ENCODE measurements at places on chromosomes 6 and 20. TPM values are rescaled to one million over a fixed set of nuclear protein-coding genes. Genes with fewer than 3 reads are reported as not detected.

The ZC3H12D gene
- not detected for total RNA-seq

GRCh38 chr20:58808271-58809046, 42.2 kb downstream of the GNAS-AS1 start:
- DNase-seq: no peak

The GTF3C6 gene
- 40.8 TPM for total RNA-seq

DNA sequence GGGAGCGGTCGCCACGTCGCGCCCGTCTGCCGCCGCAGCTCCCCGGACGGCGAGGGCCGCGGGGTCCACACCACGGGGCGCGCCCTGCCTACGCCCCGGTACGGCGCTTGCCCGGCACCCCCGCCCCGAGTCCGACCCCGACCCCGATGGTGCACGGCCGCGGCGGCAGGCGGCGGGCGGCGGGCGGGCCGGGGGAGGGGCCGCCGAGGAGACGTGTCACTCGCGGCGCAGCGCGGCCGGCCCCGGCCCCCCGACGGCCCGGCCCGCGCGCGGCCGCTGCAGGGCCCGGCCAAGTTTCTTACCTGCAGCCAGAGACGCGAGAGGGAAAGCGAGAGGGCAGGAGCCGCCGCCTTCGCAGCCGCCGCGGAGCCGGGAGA, 328 bp downstream of the RRBP1 start:
- no peak for DNase-seq

GRCh38 chr6:102793752-102794151, 1400.2 kb downstream of the GRIK2 start:
- no peak for DNase-seq

GRCh38 chr20:51195419-51195901, 172.6 kb upstream of the KCNG1 start:
- DNase-seq: no peak

The LST1 gene
- not detected for total RNA-seq

DNA sequence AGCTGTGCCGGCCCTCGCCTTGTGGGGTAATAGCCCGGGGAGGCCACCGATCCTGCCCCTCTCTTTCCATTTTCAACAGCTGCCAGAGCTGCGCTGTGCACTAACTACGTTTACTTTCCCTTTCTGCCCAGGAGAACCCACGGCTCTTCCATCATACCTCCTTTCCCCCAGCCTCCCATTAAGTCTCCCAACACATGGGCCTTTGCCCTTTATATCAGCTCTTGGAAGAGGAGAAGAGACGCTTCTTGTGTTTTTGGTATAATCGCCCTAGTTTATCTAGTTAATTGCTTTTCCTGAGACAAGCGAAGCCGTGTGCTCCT, 637 bp downstream of the UBR2 start:
- DNase-seq: no peak

DNA sequence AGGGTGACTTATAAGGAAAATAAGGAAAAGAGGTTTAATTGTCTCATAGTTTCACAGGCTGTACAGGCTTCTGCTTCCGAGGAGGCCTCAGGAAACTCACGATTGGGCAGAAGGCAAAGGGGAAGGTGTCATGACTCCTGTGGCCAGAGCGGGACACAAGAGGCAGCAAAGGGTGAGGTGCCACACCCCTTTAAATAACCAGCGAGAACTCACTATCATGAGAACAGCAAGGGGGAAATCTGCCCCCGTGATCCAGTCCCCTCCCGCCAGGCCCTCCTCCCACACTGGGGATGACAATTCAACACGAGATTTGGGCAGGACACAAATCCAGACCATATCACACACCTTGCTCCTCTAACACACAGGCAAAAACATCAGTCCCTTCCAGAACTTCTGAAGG, 254.0 kb downstream of the DLL1 start:
- DNase-seq: no peak

GRCh38 chr6:127956260-127956888, 55.5 kb upstream of the THEMIS start:
- DNase-seq: no peak

The BPI gene
- not detected for total RNA-seq

DNA sequence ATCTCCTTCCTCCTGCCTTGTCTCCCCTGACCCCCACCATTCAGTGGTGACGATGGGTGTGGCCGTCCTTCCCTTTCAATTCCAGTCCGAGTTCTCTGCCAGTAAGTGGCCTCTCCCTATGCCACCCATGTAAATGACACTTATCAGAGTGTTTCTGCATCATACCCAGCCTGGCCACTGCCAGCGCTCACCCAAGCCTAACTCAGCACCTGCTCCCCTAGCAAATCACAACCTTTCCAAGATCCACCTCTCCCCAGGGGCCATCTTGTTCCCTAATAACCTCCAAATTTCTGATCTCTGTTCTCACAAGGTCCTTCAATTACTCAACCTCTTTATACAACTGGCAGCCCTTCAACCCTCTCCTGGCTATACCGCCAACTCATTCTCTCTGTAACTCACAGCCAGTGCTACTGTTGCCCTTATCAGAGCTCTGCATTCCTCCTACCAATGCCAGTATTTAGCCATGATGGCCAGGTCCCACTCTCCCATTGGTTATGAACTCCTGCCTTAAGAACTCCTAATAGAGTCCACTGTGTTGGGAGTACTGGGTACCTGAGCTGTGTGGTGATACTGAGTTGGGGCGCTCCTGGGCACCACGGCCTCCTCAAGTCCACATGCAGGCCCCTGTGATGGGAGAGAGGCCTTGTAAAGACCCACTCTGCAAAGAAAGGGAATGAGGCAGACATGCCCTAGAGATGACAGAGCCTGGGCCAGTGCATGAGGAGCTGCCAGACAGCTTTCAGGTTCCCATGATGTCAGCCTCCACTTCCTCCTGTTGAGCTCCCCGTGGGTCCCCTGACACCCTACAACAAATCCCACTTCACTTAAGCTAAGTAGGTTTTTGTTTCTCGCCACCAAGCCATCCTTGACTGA, 187.4 kb upstream of the RREB1 start:
- DNase-seq: no peak

GRCh38 chr6:67971812-67972211, 663.3 kb upstream of the ADGRB3 start:
- no peak for DNase-seq

DNA sequence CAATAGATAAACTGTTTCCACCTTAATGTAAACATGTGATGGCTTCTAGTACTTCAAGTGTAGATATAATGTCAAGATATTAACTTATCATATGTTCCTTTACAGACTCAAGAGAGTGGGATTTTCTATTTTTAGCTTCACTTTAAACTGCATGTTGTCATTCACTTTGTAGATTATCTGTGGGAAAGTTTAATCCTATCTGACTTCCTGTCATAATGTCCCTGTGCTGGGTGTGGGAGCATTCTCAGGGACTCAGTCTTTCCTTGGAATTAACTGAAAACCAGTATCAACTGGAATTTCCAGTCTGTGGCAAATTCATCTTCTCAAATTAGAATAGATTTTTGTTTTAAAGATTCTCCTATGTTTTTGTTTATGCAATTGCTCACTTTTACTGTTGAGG, 226.1 kb upstream of the FERMT1 start:
- DNase-seq: no peak

The TREM1 gene
- total RNA-seq: not detected

GRCh38 chr6:134307870-134308269, 10.0 kb downstream of the SGK1 start:
- no peak for DNase-seq

The GPR6 gene
- total RNA-seq: not detected

The ECT2L gene
- not detected for total RNA-seq

The FHL5 gene
- not detected for total RNA-seq

The FAM135A gene
- total RNA-seq: 9.1 TPM

- DNase-seq: no peak
Observed at GRCh38 chr6:41222045-41222444, 6.1 kb upstream of the TREML4 start.

DNA sequence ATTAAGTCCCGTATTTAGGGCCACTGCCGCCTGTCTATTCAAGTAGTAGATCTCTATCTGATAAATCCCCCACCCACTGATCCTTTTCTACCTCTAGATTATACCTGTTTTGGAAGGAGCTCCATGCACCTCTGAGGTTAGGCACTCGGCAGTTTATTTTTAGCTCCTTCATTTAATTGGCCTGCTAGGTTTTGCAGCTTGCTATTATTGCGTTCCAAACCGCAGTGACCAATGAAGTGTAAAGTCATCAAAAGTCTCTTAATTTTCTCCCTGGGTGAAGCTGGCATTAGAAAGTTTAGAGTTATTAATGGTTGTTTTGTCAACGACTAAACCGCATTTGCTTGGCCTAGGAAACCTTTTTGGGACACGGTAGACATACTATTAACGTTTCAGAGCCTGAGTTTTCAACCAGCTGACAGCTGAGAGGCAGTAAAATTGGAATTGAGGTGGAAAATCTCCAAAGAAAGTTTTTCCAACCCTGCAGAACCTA, 60.0 kb downstream of the RFPL4B start:
- DNase-seq: no peak

The DLGAP4 gene
- 15.9 TPM for total RNA-seq

The MATN4 gene
- not detected for total RNA-seq

DNA sequence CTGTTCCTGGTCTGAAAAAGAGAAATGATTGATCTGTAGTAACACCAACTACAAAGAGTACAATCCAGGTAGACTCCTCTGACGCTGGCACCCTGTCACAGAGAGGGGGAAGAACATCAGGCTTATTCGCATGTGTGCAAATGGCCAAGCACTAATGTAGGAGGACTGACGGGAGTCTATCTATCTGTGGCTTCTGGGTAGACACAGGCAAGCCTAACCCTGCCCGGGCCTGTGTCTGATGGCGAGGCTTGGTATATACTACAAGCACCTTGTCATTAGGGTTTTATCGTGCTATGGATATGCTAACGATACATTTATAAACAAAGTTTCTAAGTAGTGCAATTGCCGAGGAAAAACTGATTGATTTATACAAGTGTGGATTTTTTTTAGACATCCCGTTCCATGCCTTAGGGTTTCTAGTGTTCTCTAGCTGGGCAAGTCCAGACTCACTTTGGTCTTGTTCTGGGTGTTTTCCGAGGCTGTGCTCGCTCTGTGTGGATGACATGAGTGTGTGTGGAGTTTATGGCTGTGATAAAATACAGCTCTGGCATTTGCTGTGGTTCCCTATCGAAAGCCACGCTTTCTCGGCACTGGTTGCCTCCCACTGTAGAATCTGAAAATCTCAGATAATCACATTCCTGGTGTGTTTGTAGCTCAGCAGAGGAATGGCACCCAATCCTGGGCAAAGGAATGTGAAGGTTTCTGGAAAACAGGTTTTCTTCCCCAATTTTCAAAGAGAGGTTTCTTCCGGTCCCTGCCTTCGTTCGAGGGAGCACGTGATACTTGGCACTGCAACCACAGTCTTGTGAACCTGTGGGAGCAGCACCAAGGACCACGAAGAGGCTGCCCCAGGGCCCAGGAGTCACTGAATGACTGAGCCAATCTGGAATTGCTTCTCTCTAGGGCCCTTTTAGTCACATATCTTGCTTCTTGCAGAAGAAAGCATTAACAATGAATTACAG, 67.5 kb upstream of the EDN1 start:
- no peak for DNase-seq

DNA sequence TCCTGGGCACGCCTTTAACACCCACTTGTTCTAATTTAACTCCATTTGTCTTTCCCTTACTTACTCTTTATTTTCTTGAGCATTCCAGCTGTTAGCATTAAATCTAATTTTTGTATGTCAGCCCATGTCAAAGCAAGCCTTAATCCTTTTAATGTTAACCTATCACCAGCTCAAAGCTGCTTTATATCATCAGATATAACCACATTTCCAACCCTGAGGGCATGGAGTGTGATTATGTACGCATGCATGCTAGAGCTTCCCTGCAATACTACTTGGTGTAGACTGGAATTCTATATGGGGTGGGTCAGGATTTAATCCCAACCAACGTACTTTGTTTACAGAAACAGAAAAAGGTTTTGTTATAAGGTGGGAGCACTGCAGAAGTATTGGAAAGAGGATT, 139.4 kb upstream of the HMGN3 start:
- no peak for DNase-seq

DNA sequence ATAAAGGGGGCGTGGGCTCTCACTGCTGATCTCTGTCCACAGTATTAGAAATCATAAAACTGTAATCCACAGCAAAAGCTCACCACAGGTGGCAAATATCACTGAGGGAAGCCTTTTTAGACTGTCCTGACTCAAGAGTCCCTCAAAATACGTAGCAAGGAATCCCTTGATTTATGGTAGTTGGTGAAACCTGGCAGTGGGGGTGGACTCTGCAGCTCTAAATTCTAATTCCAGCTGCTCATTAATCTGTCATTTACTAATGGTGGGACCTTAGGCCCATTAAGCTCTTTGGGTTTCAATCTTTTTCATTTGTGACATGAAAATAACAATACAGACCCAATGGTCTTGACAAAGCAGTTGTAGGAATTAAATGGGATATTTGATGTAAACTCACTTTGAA, 32.3 kb downstream of the GMDS start:
- DNase-seq: no peak

The CARMIL1 gene
- 0.20 TPM for total RNA-seq

The SLC35F1 gene
- total RNA-seq: not detected

GRCh38 chr6:27334141-27334540, 22.1 kb upstream of the POM121L2 start:
- no peak for DNase-seq

- no peak for DNase-seq
Observed at GRCh38 chr20:21569586-21569985, 55.7 kb upstream of the NKX2-2 start.

- peak; percentile 29 for DNase-seq
Observed at GRCh38 chr6:152952045-152952444, 30.8 kb downstream of the FBXO5 start.

GRCh38 chr6:143176090-143177021, 115.7 kb downstream of the AIG1 start:
- no peak for DNase-seq

GRCh38 chr6:137097057-137097456, 52.3 kb upstream of the IL20RA start:
- no peak for DNase-seq

DNA sequence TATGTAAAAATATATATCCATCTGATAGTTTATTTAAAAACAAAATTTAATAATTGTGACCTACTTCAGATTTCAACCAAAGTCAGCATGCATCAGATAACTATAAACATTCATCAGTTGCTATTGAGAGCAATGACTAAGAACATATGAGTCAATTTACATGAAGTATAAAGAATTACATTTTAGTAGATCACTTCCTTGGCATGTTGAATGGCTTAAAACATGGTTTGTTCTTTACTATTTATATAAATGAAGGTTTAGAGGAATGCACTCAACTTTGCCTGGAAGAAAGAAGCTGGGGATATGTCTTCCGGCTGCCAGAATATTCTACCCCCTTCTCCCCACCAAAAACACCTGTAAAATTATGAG, 6.4 kb upstream of the FAM217A start:
- DNase-seq: peak; percentile 12

- DNase-seq: peak; percentile 5
Observed at GRCh38 chr6:96836631-96837080, 621 bp downstream of the GPR63 start.

- DNase-seq: peak; percentile 85
Observed at GRCh38 chr6:3410385-3411360, 46.2 kb downstream of the SLC22A23 start.

DNA sequence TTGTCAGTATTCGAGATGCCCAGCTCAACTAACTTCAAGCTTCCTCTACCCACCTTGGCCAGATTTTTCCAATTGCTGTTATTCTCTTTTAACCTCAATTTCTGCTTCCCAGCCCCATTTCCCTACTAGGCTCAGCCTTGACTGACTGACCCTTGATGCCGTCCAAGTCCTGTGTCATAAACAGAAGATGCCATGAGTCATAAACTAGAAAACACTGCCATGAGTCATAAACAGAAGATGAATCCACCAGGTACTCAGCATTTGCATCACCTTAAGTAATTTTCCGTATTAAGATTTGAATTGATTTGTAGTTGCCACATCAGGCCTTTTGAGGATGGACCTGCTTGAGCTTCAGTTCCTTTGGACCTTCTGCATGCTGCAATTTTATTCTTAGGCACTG, 123.8 kb downstream of the FAM83B start:
- no peak for DNase-seq

The ZNF311 gene
- 0.22 TPM for total RNA-seq
